NCI-H1436 treated with DMSO at 0.1 percent for 48 hours (cell line): ENCODE measurements at places on chromosomes 13 and 19.

DNA sequence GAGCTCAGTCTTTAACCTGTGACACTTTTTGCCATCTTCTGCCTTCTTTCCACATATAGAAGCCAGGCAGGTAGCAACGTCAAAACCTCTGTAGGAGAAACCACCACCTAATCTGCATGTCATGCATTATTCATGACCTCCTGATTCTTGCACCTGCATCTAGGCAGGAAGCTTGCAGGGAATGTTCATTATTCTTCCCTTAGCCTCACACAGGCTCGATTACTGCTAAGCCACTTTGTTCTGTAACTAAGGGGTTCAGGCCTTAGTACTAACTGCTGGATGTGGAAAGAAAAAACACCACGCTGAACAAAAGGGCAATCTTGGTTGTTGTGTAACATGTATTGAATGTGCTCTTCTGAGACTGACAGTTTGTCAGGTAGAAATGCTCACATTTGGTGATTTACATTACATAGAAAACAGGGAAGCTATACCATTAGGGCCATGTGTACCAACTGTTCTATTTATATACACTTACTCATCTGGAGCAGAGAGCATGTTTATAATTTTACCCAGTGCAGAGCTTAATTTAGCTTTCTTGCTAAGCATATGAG, 366.9 kb downstream of the KLF12 start:
- no peak for DNase-seq

DNA sequence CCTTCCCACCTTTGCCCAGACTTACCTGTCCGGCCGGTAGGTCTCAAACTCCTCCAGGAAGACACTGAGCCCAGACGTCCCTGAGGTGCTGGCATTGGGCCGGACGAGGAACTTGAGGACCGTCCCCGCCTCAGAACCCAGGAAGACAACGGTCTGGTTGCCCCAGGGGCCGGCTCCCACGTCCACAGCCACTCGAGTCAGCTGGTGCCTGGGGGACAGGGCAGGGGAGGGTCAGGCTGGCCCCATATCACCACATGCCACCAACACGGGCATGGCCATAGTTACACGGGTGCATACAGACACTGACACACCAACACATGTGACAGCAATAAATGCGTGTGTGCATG, 8.4 kb upstream of the LRG1 start:
- no peak for DNase-seq

DNA sequence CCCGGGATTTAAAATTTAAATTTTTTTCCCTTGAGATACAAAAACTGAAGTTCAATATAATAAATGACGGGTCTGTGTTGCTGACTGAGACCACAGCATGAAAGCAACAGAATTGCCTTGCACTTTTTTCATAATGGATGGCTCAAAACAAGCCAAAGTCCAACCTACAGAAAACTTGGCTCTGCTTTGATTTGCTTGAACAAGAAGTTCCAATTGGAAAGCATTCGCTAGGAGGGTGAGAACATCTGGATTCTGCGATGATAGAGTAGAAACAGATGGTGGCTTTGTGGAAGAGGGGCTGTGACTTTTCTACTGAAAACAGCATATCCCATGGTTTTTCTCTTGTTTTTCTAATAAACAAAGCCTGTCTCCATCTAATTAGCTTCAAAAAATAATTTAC, 46.4 kb downstream of the THSD1 start:
- no peak for DNase-seq

GRCh38 chr13:20803180-20803965, 29.6 kb upstream of the EEF1AKMT1 start:
- no peak for DNase-seq

GRCh38 chr13:34145061-34145460, 327.1 kb downstream of the RFC3 start:
- DNase-seq = no peak
